ENCODE measurements at places on chromosomes 7 and 10.

DNA sequence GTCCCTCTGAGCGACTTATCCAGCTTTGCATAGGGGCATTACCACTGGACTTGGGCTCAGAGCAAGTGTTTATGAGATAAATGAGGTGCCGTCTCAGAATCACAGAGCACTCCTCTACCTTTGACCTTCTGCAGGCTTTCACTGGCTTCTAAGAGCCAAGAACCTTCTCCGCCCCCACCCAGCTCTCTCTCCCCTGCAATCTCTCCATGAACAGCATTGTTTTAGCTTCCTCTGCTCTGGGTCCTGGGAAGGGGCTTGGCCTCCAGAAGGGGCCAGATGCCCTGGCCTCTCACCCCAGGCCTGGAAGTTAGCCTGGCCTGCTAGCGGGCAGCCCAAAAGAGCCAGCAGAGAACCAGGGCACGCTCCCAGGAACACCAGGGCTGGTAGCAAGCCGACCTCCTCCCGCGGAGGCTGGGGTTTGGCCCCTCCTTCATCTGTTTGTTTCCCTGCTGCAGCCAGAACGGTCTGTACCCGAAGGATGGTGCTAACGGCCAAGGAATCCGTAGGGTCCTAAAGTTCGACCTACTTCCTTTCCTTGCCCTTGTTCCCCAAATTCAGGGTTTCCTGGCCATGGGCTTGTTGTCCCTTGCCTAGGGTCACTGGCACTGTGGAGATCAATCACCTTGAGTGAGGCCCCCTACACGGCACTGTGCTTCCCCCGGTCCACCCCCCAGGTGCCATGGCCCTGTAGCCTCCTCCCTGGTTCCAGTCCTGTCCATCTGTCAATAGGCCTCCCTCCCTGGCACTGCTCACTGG, 18.7 kb upstream of the DDIT4 start:
- DNase-seq, result peak; percentile 55

- no peak for DNase-seq
Observed at GRCh38 chr7:71517940-71518699, 386.2 kb downstream of the GALNT17 start.

DNA sequence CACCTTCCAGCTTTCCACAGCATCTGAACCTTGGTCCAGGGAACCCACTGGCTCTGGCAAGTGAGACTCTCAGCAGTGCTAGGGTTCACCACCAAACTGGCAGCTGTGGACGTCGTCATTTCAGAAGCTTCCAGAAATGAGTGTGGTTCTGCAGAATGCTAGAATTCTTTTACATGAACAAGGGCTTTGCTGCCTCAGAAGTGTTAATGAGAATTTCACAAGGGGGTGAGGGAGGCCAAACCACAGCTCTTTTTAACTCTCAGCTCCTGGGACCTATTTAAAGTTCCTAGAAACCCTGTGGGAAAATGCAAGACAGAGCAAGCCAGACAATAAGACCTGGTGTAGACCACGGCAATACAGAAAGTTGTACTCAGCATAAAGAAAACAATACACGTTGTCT, 129.3 kb upstream of the BET1 start:
- no peak for DNase-seq

DNA sequence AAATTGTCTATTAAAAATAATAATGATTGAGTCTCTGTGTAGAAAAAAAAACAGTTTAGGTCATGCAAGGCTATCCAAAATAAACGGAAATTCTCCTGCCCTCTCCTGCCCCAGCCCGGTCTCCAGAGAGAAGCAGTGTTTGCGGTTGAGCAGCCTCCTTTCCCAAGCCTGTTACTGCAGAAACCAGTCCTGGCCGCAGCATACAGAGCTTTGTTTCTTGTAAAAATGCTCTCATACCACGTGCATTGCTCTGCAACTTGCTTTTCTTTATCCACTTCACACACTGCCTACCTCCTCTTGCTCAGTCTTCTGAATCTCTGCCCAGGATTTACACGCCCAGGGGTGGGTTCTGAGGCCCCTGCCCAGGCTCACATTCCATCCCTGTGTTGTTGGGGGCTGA, 34.4 kb upstream of the CUL1 start:
- no peak for DNase-seq

DNA sequence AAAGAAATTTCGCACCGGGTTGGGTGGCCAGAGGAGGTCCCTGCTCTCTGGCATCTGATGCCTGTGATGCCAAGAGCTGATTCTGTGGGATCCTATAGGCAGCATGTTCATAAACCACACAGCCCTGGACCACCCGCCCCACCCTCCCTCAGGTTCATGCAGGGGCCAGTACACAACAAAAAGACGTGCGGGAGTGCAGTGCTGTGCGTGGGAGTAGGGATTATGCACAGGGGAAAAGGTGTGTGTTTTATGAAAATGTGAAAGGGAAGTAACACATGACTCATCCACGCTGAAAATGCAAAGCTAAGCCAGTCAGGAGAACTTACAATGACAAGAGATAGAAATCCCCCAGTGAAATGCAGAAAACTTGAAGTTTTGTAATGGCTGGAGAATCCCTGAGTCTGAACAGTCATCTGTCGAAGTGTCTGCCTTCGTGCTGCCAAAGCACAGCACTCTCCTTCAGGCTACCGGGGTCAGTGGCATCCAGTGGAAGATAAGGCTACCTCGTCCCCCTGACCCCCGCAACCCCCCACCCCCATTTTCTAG, 1.1 kb downstream of the KIAA1217 start:
- DNase-seq, result no peak

- DNase-seq, result no peak
Observed at GRCh38 chr7:55515569-55516279, 56.6 kb downstream of the VOPP1 start.

GRCh38 chr7:137978464-137979237, 23.2 kb downstream of the CREB3L2 start:
- no peak for DNase-seq

DNA sequence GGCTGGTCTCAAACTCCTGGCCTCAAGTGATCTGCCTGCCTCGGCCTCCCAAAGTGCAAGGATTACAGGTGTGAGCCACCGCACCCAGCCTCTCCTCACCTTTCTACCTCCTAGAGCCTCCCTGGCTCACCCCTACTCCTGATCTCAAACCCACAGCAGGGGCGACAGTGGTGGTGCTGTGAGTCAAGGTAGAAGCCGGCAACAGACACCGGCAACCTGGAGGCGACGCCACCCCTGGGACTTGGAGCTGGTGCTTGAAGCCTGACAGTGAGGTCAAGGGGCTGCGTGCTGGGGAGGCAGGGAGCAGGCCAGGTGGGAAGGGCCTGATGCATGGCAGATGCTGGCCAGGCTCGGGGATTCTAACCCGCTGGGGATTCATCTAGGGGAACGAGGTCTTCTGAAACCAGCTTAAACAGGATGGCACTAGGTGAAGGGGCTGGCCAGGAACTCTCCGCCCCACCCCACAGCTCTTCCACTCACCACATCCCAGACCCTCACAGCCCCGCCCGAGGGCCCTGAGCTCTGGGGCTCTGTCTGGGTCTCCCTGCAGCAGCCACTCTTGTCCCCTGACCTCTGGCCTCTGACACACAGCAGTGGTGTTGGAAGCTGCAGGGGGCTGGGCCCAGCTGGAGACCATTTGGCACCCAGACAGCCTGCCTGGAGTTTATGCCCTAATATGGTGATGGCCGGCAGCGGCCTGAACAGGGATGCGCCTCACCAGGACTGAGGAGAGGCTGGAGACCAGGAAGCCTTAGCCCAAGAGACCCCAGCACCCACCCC, 16.4 kb downstream of the KCNH2 start:
- no peak for DNase-seq
